Stimulated activated CD4-positive, alpha-beta T cell treated with anti-CD3 and anti-CD28 coated beads, Interleukin-15, amount 100 ng/mL, for 1 hour (primary cell): ENCODE measurements at places on chromosomes 1 and 21.

DNA sequence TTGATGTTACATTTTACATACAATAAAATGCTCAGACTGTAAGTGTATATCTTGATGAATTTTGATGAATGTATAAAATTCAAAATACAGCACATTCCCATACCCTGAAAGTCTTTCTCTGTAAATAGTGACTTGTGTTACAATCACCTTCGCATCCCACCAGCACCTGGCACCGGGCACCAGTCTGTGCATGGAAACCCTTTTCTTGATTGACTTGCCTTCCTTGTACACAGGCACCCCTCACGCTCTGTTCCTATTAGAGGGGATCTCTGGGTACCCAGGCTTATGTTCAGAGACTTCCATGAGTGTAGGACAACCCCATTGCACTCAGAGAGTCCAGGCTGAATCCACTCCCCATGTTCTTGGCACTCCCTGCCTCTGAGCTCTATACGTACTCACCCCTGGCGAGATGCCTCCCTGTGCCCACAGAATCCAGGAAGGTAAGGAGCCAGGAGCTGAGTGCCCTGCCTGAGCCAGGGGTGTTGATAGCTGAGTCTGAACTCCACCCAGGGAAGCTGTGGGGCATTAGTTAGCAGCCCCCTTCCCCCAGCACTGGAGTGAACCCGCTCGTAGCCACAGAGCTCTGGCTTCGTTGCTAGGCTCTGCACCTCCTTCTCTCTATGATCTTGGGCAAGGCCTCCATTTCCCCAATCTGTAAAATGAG is 22.5 kb upstream of the PKP1 start:
- DNase-seq, result no peak

DNA sequence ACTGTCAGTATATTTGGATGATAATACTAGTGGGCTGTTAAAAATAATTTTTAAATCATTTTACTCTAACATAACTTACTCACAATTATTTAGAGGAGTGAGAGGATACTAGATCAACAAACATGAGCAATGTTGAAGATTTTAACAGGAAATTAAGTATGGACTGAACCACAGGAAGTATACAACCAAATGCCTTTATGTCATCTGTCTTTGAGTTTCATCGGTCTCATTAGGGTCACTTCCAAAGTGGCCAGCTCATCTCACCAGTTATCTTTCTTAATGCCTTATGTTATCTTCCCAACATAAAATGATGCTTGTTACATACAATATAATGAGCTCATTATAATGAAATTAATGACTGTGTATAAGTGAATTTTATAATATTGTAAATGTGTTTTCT is 1.5 kb upstream of the RGS1 start:
- no peak for DNase-seq

DNA sequence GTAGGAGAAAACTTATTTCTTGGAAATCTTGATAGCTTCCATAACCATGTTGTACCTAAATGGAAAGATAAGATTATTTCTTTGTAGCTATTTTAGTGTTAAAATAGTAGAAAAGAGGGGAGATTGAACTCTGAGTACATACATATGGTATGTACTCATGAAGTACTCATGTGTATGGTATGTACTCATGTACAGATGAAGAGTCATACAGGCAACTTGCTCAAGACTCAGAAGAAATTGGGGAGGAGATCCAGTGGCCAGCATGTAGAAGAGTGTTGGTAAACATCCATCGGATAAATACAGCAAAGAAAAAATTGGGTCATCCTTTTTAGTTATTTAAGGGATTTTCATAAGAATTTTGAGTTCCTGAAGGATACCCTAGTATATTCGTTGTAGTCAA is 29.0 kb downstream of the MDM4 start:
- DNase-seq, result no peak

DNA sequence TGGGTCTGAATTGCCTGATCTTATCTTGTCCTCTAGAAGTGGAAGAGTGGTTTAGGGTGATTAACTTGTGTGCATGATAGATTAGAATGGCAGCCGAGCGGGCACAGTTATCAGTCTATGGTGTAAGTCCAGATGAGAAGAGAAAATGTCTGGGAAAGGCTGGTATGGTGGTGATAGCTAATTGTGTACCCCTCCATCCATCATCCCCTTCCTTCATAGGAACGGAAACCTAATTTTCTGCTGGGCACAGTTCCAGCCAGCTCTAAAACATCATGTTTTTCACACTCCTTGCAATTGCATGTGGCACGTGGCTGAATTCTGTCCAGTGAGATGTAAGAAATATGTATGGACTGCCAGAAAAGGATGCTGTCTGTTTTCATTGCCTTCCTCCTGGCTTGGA is 40.9 kb upstream of the ZP4 start:
- no peak for DNase-seq

DNA sequence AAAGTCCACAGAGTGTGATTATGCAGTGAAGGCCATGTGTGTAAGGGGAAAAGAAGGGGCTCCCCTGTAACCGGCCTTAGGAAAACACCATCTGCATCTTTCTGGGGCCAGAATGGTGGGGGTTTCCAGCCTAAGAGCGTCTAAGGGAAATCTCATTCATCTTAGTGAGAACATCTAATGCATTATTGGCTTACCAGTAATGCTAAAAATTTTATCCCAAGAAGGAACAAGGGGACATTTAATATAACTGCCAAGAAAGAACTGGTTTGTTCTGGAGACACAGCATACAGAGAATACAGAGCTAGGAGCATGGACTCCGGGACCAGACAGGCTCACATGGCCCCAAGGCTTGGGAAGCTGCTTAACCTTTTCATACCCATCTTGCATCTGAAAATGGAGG is 58.3 kb upstream of the DSCAM start:
- no peak for DNase-seq

GRCh38 chr1:215606564-215607168 is 39.6 kb downstream of the KCTD3 start:
- DNase-seq, result no peak

GRCh38 chr1:227562933-227563323 is 428 bp upstream of the ZNF678 start:
- no peak for DNase-seq
